Fibroblast of the aortic adventitia (primary cell): ENCODE measurements at places on chromosomes 11 and 22.

DNA sequence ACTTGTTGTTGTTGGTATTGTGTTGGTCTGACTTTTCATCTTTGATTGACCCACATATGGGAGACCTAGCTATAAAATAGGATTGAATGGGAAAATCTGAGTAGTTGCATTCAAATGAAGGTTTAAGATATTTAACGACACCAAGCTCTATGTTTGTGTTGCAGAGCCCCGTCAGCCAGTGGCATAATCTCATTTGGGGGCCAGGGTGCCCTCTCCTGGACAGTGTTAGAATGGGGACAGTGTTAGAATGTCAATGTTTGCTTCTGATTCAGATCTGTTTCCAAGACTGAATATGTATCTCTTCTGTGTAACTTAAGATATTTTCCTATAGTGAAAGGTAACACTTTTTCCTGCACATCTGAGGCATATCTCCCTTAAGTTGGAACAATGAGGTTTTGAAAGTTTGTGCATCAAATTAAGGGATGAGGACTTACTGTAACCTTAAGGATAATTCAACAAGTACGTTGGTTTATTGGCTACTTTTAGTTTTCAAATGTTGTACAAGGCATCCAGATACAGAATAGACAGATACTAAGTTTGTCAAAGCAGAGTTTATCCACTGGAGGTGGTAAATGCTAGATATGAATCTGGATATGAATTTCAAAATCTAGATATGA is 5.3 kb upstream of the OR52M1 start:
- peak; percentile 49 for DNase-seq

DNA sequence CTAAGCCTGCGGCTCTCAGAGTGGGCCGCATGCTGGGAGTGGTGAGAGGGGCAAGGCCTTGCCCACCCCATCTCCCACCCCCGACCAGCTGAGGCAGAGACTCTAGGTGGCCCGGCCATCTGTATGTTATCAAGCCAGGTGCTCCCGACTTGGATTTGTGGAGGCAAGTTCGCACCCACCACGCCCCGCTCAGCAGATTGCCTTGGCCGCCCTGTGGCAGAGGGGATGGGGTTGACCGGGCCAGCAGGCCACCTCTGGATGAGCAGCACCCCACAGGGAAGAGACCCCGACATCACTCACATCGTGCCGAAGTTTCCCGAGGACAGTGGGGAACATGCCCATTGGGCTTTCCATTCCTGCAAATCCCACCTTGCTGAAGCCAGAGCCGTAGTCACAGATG is 40.8 kb downstream of the DHCR7 start:
- DNase-seq, result no peak

DNA sequence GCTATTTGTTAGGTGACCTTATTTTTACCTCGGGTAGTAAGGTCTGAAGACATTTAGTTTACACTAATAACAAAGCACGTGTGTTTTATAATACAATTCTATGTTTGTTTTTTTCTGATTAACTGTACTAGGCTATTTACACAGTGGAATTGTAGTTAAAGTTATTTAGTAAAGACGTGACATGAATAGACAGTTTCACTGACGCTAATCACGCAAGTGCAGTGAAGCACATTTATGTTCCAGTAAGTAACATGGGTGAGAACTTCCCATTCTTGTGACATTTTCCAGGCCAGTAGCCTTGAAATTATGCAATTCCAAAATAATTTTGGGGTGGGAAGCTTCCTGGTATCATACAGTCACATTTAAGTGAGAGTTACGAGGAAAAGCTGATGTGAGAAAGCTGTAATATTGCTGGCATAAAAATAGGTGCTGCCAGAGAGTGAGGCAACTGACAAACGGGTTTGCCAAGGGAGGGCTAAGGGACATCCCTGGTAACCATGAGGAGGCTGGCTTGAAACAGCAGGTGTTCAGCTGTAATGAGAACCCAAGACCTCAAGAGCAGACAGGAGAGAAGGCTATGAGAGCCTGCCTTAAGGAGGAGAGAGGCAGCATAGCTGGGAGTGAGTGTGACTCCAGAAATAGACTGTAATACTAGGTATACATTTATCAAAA is 378.8 kb downstream of the DCDC1 start:
- no peak for DNase-seq

GRCh38 chr11:81804858-81805257 is 928.8 kb downstream of the FAM181B start:
- no peak for DNase-seq

DNA sequence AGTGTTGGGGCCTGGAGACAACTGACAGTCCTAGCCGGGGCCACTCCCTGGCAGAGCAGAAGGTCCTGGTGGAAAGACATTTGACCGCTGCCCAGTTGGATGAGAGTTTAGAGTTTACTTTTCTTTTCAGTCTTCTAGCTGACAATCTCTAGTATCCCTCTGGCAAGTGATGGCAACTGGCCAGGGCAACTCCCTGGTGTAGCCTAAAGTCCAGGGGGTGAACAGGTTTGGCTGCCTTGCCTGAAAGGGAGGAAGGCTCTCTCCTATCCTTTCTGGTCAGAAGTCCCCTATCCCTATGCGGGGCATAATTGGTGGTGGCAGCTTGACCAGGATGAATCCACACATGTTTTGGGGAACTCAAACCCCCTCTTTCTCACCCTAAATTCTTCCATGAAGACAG is 16.8 kb upstream of the MSANTD2 start:
- no peak for DNase-seq

- DNase-seq, result peak; percentile 56
These were observed 655.9 kb upstream of the TENM4 start for GRCh38 chr11:80096736-80097135.

- no peak for DNase-seq
These were observed 38.6 kb downstream of the NRXN2 start for GRCh38 chr11:64684357-64684756.

- no peak for DNase-seq
These were observed 683.1 kb upstream of the ARHGAP42 start for GRCh38 chr11:100003985-100004384.

DNA sequence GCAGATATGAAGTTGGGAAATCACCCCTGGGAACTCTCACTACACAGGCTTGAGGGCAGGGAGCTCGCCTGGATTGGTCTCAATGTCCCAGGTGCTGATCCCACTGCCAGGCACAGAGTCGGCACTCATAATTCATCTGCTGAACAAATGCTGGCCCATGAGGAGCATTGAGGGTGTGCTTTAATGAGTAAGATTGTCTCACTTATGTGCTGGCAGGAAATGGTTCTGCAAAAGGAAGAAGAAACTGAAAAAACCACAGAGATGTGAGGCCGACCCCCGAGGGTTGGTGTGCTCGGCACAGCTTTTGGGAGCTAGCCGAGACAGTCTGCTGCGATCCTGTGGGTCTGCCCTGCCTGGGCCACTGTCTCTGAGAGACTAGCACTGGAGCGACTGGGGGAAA is 9.4 kb downstream of the PLAAT2 start:
- DNase-seq, result no peak

GRCh38 chr11:66106786-66107599 is 36.9 kb downstream of the PACS1 start:
- DNase-seq, result no peak

- no peak for DNase-seq
These were observed 468.6 kb downstream of the BRD1 start for GRCh38 chr22:49359076-49359475.

DNA sequence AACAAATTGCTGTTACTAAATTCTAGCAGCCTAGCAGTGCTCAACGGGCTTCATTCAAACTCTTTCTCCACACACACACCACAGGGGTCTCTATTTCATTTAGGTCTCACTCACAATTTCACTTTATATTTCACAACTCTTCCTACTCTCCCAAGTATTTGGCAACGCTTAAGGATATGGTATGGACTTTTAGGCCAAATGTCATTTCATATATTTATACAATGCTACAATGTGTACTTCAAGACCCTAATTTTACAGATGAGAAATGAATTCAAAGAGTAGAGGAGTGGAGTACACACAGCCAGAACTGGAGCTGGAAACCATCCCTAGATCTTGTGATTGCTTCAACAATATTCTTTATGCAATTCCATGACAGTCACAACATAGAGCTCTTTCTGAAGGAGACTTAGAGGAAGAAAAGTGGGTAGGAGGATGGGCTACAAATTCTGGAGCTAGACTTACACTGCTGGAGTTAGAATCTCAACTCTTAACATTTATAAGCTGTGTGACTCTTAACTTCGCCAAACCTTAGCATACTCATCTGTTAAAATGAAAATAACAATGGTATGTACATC is 2.5 kb upstream of the MS4A13 start:
- DNase-seq, result no peak

- peak; percentile 23 for DNase-seq
These were observed 562 bp downstream of the ZBED4 start for GRCh38 chr22:49853981-49854831.

DNA sequence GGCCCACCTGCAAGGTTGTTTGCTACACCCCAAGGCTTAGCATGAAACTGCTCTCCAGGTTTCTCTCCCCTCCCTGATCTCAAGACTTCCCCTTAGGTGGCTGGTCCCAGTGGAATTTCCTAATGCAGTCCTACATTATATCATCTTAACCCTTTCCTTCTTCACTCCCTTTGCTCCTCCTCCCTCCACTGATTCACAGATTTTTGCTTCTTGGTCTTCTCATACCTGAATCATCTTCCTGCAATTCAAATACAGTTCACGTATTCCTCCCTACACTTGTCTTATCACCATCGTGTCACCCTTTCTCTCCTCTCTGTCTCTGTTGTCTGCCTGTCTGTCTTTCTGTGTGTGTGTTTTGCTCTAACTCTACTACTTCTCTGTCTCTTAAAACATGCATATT is 17.0 kb downstream of the MMP10 start:
- no peak for DNase-seq

- DNase-seq, result no peak
These were observed 354.9 kb downstream of the TMEM135 start for GRCh38 chr11:87392665-87393064.

GRCh38 chr22:49570032-49570848 is 257.4 kb downstream of the BRD1 start:
- no peak for DNase-seq

DNA sequence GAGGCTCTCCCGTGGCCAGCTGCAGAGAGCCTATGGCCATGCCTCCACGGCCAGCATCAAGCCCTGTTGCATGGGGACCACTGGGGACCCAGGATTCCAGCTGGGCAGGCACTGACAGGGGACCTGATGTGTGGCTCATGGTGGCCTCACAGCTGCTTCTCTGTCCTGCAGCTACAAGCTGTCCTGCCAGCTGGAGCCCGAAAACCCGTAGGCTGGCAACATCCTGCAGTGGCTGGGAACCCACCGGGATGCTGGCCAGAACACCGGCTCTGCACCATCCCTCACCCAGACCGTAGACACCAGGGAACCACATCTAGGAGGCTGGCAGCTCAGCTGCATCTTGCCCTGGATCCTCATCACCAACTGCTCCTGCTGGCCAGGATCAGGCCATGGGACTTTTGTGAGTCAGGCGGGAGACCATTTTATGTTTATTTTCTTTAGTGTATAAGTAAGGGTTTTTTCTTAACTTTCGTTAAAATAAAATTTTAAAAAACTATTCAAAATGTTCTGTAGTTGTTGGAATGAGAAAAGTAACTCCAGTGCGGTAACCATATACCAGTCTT is 7.9 kb downstream of the RGL4 start:
- DNase-seq, result no peak

DNA sequence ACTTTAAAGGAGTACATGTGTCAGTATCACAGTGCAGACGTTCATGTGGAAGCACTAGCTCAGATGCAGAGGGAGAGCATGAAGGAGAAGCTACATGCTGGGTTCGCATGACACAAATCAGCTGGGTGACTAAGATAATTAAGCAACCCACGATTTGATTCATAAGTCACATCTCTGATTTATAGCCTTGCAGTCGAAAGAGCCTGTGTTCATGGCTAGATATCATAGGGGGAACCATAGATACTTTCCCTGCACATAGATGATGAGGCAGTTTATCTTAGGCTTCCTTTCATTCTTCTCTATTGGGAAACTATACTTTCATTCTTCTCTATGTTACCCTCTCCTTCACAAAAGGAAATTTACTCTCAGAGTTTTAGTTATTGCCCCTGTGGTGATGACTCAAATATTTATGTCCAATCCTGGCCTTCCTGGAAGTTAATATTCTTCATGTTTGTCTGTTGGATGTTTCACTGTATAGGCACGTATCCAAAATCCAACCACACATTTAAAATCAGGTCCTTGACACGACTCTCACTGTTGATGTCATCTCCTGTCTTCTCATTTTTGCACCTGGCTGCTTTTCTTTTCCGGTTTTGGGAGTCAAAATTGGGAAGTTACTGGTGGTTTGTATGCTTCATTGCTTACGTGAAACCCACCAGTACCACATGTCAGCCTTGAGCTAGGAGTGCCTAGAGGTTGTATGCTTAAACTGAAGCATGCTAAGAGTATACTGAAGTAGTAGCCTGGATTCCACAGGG is 56.3 kb upstream of the SLC5A12 start:
- peak; percentile 62 for DNase-seq

DNA sequence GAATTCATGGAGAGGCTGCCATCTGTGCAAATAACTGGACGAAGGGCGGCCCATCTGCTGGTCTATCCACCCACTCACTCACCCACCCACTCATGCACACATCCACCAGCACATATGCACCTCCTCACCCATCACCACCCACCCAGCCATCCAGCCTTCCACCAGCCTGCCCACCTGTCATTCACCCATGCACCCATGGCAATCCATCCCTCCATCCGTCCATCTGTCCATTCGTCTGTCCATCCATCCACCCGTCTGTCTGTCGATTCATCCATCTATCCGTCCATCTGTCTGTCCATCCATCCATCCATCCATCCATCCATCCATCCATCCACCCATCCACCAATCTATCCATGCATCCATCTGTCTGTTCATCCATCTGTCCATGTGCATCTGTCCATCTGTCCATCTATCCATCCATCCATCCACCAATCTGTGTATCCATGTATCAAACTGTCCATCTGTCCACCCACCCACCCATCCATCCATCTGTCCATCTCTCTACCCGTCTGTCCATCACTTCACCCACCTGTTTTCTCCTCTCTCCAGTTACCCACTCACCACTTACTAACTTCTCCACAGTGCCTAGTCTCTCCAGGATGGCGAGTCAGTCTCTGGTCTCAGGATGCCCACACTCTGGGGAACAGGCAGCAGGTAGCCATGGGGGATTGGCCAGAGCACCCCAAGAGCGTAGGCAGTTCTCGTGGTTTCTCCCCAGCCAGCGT is 8.9 kb downstream of the TRPM5 start:
- no peak for DNase-seq

- no peak for DNase-seq
These were observed 547 bp downstream of the PARVG start for GRCh38 chr22:44181033-44181911.

DNA sequence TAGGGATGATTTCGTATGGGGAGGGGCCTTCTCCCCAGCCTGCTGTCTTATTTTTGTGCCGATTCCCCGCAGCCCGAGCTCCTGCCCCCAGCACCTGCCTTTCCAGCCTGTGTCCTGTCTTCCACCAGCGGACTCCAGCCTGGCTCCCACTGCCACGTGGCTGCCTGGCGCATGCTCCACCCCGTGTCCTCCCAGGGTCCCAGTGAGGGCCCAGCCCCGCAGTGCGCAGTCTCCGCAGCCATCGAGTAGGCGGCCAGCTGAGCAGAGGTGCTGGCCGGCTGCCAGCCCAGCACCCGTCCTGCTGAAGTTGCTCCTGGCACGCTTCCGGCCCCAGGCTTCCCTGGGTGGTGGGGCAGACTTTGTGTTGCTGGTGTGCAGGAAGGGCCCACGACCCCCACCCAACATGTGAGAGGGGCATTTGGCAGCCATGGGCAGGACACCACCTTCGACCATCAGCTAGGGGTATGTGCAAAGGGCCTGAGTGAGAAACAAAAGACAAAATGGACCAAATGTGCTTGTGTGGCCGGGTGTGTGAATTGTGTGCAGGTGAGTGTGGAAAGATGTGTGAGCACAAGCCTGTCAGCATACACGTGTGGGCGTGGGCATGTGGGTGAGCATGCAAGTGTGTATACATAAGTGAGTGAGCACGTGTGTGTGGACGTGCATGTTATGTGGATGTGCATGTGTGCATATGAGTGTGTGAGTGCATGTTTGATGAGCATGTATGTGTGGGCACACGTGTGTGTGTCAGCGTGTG is 55.9 kb downstream of the RTN4R start:
- no peak for DNase-seq
